Stimulated activated CD4-positive, alpha-beta T cell treated with anti-CD3 and anti-CD28 coated beads, Interleukin-1b, Interleukin-23, amount 100 ng/mL, for 24 hours (primary cell): ENCODE measurements at places on chromosomes 4 and X.

- no peak for DNase-seq
These were observed 3.8 kb upstream of the ZNF185 start for GRCh38 chrX:152893980-152894610.

- no peak for DNase-seq
These were observed 66.0 kb downstream of the FBXO8 start for GRCh38 chr4:174217273-174218126.

DNA sequence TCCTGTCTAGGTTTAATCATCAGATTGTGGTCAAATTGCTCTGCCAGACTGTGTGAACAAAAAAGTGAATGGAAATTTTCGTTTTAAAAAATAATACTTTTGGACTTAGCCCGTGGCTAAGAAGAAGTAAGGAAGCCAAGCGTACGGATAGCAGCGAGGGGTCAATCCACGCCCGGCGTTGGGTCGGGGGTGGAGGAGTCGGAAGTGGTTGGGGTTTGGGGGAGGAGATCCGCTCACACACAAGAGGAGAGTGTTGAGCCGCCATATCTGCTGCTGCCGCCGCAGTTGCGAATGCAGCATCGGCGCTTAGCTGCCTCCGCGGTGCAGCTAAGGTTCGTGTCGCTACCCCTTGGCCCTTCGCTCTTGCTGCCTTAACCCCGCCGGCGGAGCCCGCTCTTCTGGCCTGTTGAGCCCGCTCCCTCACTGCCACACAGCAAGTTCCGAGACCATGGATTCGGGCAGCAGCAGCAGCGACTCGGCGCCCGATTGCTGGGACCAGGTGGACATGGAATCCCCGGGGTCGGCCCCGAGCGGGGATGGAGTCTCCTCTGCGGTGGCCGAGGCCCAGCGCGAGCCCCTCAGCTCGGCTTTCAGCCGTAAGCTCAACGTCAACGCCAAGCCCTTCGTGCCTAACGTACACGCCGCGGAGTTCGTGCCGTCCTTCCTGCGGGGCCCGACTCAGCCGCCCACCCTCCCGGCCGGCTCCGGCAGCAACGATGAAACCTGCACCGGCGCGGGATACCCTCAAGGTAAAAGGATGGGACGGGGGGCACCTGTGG lies at the start of gene GSPT2:
Gene GSPT2, plus strand, starts transcription at position 264 of the 779 bp plus-strand sequence. Its CDS starts 185 bp downstream, at position 449.
- DNase-seq: peak; percentile 25

DNA sequence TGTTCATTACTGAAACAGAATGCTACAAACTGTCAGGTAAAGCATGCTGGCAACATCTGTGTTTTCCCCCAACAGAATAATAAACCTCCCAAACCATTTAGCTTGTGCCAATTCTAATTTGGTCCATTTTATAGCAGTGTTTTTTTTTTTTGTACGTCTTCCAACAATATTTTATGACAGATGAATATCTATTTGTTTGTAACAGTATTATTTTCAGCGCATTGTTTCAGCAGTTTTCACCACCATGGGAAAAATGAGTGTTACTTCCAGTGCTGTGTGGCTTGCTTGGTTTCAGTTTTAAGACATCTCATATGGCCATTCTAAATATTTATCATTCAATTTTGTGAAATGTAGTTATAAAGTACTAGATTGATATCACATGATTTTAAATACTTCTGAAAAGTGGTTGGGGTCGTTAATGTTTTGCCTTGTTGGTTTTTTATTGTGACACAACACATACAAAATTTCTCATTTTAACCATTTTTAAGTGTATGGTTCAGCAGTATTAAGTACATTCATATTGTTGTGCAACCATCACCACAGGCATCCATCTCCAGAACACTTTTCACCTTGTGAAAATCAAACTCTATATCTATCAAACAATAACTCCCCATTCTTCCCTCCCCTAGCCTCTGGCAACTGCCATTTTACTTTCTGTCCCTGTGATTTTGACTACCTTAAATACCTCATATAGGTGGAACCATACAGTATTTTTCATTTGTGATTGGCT lies 25.6 kb upstream of the TBC1D19 start:
- no peak for DNase-seq

GRCh38 chrX:2692221-2693112 lies 1.4 kb downstream of the CD99 start:
- no peak for DNase-seq
